Activated CD8-positive, alpha-beta memory T cell treated with anti-CD3 and anti-CD28 coated beads for 4 hours (primary cell): ENCODE measurements at places on chromosomes 1 and 21.

DNA sequence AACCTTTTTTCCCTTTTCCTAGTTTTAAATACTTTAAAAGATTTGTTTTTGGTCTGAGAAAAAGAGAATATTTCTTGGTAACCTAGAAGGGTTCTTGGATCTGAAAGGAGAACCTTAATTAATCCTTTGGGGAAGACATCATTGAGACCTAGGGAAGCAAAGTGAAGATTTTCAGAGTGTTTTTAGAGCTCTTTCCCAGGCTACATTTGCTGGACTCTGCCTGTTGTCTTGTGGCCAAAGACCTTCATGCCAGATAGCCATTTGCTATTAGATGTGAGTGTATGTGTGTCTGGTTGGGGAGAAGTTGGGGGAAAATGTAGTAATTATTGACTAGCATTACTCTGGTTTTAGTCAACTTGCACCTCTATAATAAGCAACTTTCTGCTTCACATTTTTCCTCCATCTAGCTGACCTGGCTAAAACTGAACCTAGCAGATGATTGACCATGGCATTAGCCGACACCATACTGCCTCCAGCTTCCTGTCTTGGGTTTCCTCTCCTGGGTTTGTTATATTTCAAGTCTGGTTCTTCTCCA, 239.1 kb downstream of the USP25 start:
- DNase-seq: no peak

- no peak for DNase-seq
Measured at GRCh38 chr1:214310010-214310409, 29.1 kb downstream of the SMYD2 start.

GRCh38 chr1:48793863-48794262, 17.2 kb upstream of the BEND5 start:
- DNase-seq: no peak

DNA sequence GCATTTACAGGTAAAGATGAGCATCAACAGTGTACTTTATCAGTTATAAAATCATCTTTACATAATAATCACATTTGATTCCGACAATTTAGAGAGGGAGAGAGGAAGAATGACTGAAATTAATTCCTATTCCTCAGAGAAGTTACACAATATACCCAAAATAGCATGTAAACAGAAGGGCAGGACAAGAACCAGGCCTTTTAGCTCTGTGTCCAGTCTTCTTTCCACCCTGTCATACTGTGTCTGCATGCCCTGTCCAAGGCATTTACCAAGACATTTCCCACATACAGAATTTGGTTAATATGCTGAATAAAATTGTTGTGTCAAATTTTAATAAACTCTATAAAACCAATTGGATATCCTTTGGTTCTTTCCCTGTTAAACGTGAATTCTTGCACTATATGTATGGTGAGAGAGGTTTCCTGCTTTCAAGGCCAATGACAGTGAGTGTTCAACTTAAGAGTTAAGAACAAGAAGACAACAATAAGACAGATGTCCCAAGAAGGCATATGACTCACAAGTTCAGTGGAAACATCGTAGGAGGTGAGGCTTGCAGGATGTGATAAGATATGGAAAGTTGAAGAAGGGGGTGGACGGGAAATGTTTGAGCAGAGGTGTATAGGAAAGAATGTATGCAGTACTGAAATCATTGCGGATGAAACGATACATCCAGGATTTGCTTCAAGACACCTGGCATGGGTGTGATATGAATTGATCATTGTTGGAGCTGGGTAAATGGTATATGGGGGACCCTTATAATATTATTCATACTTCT, 20.8 kb downstream of the LRRC8B start:
- DNase-seq: peak; percentile 10

DNA sequence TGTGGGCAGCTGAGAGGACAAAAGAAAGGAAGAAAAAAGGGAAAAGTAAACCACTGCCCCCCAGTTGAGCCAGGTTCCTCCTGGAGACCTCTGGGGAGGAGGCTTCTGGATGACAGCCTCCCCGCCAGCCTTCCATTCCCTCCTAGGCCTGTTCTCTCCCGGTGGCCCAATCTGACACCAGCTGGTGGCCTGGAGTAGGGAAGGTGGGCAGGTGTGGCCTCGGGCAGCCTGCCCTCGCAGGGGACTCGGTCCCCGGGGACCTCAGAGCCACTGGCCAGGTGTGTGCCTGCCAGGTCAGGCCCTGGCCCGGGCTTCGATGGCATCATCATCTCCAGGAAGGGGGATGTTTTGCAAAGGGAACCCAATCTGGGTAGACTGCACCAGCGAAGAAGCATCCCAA, 159.0 kb downstream of the CASZ1 start:
- no peak for DNase-seq

GRCh38 chr21:29829564-29830275, 110.1 kb downstream of the GRIK1 start:
- DNase-seq: no peak

DNA sequence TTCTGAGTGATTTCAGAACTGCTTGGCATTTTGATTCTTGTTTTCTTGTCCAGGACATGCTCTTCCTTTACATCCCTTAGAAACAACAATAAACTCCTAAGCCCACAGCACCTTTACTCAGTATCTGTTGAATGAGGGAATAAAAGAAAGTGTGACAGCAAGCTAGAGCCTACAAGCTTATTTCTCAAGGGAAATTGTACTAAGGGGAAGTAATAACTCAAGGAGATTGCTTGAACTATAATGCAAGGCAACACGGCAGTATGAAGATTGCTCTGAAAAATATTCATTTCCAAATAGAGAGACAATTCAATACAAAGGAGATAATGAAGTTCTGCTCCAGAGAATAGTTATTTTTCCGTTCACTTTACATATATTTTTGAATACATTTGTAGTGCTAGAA, 6.5 kb downstream of the OR6P1 start:
- DNase-seq: no peak

DNA sequence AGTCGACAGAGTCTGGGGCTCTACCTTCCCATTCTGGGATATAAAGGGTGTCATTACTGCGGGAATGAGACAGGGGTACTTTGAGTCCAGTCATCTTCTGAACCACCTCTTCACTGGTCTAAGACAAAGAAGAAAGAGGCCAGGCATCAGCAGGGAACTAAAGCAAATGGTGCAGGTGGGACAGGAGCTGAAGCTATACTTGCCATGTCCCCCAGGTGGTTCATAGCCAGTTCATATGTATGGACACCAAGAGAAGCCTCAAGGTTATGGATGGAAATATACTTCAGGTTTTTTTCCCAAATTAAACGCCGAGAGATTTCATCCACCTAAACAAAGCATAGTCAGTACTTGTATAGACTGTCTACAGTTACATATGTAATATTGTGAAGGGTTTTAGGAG, 2.2 kb downstream of the CTSK start:
- DNase-seq: no peak

- DNase-seq: no peak
Measured at GRCh38 chr21:34345091-34345871, 18.5 kb upstream of the KCNE2 start.

GRCh38 chr1:46802081-46802480, 3.2 kb downstream of the CYP4B1 start:
- DNase-seq: no peak

DNA sequence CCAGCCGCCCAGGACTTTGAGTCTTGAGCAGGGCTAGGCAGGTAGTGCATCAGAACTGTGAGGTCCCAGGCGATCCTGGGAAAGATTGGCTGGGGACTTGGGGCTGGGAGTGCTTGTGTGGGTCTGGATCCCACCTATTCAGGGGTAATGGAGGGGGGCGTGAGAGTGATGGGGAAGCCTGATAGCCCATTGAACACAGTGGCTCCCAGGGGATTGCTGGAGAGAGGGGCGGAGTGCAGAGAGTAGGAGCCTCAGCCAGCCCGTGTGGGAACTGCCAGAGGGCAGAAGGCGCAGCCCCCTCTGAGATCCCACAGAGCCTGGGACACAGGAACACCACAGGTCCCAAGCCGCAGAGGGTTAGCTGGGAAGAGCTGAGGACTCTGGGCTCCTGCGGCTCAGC, 19.3 kb upstream of the PDZK1IP1 start:
- DNase-seq: no peak

- no peak for DNase-seq
Measured at GRCh38 chr1:169091480-169091941, 15.0 kb upstream of the ATP1B1 start.

DNA sequence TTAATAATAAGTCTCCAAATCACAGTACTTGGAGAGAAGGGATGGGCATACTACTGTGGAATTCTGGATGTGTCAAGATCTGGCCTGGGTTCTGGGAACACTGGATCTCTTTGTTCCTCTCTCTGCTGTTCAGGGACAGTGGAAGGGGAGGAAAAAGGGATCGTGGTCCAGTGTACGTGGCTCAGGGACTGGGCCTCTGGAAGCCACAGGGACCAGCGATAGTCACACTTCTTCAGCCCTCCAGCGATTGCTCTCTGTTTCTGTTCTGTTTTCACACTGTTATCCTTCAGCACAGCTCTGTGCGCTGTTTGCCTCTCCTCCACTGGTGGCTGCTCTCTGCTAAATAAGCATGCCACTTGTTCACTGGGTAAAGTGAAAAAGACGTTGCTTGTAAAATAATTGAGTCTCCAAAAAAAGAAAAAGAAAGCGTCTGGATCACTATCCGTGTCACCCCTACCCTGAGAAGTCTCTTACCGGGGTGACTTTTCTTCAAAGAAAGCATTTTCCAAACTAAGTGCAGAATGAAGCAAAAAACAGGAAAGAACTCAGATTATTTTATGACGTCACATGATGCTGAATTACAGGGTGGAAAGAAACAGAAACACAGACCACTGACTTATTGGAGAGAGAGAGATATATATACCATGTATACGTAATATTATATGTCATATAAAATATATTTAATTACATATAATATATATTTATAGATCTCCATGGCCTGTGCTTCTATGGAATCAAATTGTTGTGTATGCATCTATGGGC, 279.4 kb downstream of the RGS7 start:
- no peak for DNase-seq

- DNase-seq: peak; percentile 60
Measured at GRCh38 chr1:204431310-204432184, 19.9 kb upstream of the PPP1R15B start.

- no peak for DNase-seq
Measured at GRCh38 chr21:45295576-45296365, 8.1 kb upstream of the POFUT2 start.

DNA sequence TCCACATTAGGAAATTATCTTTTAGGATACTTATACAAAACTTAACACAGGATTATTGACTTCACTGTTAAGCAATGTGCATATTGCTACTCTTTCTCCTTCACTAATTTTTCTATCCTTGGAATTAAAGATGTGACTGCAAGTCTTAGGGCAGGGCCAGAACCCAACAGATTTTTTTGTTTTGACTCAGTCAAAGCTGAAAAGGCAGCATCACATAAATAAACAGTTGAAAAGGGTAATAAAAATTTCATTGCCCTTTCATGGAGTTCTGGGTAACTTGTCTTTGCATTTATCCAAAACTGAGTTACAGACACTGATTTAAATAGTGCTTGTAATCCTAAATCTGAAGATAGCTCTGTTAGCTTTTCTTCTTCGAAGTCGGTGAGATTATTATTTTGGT, 1.9 kb upstream of the TMEM35B start:
- no peak for DNase-seq

- no peak for DNase-seq
Measured at GRCh38 chr1:99181892-99182291, 82.4 kb upstream of the PLPPR4 start.

DNA sequence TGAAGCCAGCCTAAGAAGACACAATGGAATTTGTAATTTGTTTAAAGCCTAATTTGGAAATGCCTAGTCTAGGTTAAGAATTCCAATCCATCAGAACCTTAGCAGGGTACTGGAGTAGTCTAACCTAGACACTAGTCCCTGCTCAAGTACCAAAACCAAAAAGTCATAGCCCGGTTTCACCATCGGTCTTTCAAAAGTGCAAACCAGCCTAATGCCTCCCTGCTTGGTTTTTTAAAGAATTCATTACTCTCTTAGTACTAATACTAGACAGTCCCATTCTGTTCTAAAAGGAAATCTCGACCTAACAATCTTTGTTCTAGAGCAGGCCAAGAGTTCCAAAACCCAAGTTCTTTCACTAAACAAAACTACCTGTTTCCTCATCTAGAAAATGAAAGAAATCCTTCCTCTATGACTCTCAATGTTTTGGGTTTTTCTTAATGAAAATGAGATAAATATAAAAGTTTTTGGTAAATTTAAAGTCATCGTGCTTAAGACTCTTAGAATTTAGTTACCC, 2.6 kb downstream of the PUM1 start:
- no peak for DNase-seq

DNA sequence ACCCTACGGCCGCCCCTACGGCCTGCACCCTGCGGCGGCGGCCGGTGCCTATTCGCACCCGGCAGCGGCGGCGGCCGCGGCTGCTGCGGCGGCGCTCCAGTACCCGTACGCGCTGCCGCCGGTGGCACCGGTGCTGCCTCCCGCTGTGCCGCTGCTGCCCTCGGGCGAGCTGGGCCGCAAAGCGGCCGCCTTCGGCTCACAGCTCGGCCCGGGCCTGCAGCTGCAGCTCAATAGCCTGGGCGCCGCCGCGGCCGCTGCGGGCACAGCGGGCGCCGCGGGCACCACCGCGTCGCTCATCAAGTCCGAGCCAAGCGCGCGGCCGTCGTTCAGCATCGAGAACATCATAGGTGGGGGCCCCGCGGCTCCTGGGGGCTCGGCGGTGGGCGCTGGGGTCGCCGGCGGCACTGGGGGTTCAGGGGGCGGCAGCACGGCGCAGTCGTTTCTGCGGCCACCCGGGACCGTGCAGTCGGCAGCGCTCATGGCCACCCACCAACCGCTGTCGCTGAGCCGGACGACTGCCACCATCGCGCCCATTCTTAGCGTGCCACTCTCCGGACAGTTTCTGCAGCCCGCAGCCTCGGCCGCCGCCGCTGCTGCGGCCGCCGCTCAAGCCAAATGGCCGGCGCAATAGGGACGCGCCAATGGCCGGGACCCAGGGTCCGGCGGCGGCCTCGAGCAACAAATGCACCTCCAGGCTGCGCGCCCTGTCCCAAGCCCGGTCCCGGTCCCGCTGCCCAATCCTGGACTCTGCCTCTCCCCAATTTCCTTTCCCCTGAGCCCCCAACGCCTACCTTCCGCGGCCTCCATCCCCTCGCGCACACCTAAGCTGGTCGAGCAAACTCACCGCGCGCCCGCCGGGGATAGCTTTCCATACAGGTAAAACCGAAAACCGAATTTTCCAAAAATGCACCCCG, 1.8 kb downstream of the FOXD3 start:
- DNase-seq: no peak

GRCh38 chr1:23903754-23904153, 9.4 kb downstream of the CNR2 start:
- DNase-seq: no peak

GRCh38 chr1:196608390-196609369, at the start of gene KCNT2:
Gene KCNT2 (minus strand): TSS chr1:196608440. CDS start chr1:196608309, 131 bp downstream.
- DNase-seq: no peak

- no peak for DNase-seq
Measured at GRCh38 chr1:64114012-64114525, 89.4 kb upstream of the UBE2U start.

- DNase-seq: no peak
Measured at GRCh38 chr1:1832820-1833219, 54.5 kb upstream of the NADK start.

GRCh38 chr1:155909894-155910293, 1.3 kb downstream of the RIT1 start:
- DNase-seq: no peak

DNA sequence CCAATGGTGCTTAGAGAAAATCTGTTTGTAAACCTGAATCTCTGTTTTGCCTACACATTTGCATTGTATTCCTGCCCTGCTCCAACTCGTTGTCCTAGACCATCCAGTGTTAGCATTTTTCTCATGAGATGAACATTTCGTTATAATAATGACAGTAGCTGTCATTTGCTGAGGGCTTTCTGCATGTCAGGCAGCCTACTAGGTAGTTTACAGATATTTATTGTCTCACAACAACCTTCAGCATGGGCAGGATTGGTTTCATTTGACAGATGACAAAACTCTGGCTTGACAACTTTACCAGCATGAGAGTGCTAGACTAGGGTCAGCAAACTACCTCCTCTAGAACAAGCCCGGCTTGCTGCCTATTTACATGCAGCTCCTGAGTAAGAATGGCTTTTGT, 10.1 kb downstream of the ST6GALNAC3 start:
- DNase-seq: no peak
